Activated CD8-positive, alpha-beta memory T cell treated with anti-CD3 and anti-CD28 coated beads for 4 hours (primary cell): ENCODE measurements at places on chromosomes 7 and 10.

DNA sequence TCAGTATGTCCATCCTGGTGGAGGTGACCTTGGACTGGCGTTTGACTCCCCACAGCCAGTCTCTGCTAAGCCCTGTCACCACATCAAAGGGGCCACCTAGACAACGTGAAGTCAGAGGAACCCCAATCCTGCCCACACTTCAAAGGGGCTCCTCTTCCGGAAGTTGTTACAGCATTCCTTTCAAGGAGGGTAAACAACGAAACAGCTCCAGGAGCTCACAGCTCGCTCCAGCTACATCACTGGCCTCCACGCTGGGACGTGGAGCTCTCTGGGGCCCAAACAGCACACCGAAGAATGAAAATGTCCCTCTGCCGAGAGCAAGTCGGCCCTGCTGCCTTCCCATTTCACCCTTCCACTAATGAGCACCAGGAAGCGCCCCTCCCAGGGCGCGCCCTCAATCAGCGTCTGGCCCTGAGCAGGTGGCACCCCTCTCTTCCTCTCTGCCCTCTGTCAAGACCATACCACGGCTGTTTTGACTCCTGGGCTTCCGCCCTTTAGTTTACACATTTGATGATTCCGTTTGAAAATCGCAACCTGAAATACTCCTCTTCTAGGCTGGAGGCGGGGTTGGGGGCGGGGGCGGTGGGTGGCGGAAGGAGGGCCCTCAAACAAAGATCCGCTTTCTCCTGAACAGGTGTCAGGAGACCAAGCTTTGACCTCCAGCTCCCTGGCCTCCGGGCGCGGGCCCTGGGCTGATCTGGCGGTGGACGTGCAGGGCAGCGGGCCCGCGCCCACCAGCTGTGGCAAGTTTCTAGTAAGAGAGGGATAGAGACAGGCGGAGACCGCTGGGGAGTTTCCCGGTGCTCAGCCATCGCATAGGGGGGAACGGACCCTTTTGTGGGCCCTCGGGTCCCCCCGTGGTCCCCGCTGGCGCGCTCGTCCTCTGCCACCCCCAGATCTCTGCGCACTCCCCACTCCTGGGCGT lies 53.1 kb upstream of the KDM7A start:
- DNase-seq, result no peak

DNA sequence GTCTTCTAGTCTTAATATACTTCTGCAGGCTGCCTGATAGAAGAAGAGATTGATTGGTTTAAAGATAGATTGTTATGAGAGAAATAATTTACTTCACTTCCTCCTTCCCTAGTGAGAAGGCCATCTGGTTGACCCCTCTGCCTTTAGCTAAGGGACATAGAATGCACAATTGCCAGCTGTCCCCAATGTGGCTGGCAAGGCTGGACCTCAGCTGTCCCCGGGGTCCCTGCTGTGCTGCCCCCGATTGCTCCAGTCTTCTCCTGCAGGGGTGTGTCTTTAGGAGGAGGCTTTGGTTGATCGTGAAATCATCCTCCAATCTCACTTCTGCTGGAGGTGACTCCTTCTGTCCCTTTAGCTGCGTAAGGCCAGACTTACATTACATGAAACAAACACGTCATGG lies 388.5 kb downstream of the DPP6 start:
- DNase-seq, result no peak

- DNase-seq, result no peak
Measured at GRCh38 chr7:20459419-20459818, 128.7 kb downstream of the ITGB8 start.

DNA sequence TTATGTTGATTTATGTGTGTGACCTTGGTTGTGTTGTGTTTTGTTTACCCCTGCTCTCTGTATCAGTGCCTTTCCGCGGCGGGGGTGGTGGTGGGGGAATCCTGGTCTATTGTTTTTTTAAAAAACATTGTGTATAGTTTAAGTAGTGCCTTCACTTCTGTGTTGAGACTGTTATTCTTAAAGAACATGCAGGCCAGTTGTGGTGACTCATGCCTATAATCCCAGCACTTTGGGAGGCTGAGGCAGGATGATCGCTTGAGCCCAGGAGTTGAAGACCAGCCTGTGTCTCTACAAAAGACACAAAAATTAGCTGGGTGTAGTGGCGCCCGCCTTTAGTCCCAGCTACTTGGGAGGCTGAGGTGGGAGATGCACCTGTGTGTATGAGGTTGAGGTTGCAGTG lies 429.0 kb upstream of the LRGUK start:
- DNase-seq, result no peak

DNA sequence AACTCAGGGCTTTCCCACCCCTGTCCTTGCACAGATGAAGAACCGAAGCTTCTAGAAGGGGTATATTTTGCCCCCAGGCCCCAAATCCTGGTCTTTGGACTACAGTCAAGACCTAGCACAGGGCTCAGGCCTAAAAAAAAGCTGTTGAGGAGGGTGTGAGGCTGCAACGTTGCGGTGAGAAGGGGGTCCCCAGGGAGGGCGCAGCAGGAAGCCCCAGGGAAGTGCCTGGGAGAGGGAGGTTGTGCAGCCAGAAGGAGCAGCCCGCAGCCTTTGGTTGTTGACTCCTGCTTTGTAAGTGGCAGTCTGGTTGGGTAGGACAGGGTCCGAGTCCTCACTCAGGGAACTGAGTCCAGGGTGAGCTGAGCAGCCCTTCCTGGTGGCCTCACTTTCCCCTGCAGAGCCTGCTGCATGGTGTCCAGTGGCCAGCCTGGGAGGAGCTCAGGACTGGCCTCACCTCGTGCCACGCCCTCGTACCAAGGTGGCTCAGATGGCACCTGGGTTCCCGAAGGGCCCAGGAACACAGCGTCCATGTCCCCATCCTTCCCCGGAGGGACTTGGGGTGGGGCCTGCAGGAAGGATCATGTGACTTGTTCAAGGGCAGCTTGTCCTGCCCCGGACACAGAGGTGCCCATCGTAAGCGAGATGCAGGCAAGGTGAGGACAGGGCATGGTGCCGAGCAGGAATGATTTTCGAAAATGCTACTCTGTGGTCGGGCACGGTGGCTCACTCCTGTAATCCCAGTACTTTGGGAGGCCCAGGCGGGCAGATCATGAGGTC lies 166.4 kb upstream of the TNRC18 start:
- no peak for DNase-seq

GRCh38 chr10:121241337-121241736 lies 356.9 kb downstream of the FGFR2 start:
- no peak for DNase-seq

GRCh38 chr7:79714081-79714480 lies 260.6 kb upstream of the MAGI2 start:
- no peak for DNase-seq

GRCh38 chr10:99057936-99058690 lies 177.5 kb downstream of the HPSE2 start:
- no peak for DNase-seq

DNA sequence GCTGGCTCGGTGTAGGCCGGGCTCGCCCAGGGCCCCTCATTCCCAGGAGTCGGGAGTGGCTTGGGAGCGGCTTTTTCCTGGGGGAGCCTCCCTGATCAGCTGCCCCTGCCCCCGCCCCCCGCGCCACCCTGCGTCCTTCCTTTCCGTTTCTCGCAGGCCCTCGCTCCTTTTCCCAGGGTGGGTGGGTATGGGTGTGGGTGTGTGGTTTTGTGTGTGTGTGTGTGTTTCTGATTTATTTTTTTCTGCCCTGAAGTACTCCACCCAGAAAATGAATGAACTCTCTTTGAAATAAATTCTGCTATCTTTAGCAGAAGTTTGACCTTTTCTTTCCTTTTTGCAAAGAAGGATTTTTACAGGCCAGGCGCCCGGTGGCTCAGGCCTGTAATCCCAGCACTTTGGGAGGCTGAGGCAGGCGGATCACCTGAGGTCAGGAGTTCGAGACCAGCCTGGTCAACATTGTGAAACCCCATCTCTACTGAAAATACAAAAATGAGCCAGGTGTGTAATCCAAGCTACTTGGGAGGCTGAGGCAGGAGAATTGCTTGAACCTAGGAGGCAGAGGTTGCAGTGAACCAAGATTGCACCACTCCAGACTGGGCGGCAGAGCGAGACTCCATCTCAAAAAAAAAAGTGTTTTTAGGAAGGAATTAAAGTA lies 30.0 kb upstream of the AP5Z1 start:
- no peak for DNase-seq

- DNase-seq, result no peak
Measured at GRCh38 chr10:34655286-34656170, 159.6 kb downstream of the PARD3 start.

DNA sequence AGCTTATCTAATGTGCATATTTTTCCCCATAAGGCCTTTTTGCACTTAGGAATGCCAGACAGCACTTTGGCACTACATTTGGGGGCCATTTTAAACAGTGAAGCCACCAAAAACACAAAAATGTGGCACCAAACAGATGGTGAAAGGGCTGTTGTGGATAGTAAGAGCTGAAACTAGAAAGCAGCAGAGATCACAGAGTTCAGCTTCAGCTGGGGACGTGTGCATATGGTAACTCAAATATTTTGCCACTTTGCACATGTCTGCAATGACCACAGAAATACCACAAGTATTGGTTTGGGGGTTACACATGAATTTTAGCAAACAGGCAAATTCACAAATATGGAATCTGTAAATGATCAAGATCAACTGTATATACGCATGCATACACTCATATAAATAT lies 72.8 kb downstream of the PODXL start:
- DNase-seq, result no peak

- DNase-seq, result no peak
Measured at GRCh38 chr10:5576154-5576748, 51.5 kb downstream of the CALML3 start.

DNA sequence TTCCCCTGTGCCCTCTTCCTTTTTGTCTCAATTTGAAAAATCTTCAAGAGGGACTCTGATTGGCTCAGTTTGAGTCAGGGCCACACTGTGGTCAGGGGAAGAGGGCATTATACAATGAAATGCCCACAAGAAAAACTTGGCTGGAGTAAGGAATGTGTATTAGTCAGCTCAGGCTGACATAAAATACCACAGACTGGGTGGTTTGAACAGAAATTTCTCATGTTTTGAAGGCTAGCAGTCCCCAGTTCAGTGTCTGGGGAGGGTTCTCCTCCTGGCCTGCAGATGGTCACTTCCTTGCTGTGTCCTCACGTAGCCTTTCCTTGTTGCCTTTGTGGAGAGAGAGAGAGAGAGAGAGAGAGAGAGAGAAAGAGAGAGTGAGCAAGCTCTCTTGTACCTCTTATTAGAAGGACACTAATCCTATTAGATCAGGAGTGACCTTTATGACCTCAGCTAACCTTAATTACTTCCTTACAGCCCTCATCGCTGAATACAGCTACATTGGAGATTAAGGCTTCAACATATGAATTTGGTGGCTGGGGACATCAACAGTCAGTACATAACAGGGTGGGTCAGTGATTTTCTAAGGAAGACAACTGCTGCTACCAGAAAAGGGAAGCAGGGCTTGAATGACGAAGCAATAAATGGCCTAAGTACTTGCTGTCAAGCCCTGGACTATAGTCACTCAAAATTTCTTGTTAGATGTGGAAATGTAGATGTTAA lies 25.8 kb upstream of the FAM13C start:
- DNase-seq, result no peak

- DNase-seq, result no peak
Measured at GRCh38 chr7:69786730-69787395, 188.6 kb downstream of the AUTS2 start.

GRCh38 chr10:30967650-30968410 lies 63.8 kb downstream of the ZNF438 start:
- no peak for DNase-seq

DNA sequence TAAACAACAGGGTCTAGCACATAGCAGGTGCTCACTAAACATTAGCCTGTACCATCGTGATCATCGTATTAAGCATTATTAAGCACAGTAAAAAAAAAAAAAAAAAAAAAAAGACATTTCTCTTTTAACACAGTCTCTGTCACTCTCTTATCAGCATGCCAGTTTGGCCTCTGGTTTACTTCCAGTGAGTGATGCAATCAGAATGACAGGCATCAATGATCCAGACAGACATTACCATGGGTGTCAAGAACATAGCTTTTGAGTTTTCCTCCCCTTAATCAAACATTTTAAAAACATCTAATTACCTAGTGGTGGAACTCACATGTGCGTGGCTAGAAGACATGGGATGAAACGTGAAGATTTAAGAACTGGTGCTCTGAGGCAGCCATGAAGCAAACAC lies 115.8 kb downstream of the CTTNBP2 start:
- DNase-seq, result no peak

DNA sequence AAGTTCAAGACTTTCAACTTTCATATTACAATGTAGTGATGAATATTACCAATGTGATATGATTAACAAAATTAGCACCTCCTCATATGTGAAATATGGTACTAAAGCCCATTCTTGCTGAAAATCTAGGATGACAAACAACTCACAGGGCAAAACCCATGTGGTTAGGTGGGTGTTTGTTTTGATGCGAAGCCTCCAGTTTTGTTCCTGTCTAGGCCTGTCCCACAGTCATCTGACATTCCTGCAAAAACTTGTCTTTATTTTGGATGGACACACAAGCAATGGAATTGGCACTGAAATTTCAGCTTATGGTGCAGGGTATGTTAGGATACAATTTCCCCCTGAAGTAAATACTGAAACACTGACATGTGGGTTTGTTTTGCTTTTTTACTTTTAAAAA lies 95.3 kb downstream of the PARD3 start:
- no peak for DNase-seq

DNA sequence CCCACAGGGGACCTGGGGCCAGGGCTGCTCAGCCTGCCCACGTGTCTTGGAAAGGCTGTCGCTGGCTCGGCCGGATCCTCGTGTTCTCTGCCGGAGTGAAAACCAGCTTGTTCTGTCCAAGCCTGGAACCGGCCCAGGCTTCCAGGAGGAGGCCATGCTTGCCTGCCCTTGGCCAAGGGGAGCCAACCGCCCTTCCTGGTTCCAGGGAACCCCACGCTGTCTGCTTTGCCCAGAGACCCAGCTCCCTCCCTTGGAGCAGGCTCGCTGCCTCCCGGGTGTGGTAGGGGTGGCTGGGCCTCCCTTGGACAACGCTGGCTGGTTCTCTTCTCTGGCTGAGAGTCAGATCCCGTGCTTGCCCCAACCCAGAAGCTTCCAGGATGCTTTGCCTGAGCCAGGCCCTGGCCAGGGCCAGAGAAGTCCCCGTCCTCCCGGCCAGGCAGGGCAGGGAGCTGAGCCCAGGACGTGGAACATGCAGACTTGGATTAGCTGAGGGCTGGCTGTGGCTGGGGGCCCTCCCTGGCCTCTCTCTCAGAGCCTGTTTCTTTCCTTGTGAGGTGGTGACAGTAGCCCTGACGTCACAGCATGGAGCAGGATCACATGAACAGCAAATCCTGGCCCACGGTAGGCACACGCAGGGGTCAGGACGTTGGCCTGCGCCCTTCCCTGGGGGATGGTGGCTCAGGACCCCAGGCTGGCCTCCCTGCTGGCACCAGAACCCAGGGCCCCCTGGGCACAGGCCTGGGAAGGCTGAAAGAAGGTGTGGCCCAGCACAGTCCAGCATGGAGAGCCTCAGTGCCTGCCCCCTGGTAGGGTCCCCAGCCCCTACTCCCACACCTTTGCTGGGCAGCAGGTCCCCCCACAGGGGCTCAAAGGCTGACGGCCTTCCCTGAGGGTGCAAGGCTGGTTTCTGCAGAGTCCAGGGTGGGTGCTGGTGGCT lies 67.5 kb downstream of the PWWP2B start:
- no peak for DNase-seq
